Activated CD4-positive, alpha-beta T cell treated with anti-CD3 and anti-CD28 coated beads, Interleukin-2, amount 10 ng/mL, durations not matched to agents 7 days and 5 days (primary cell): ENCODE measurements at places on chromosomes 4 and X. TPM values are rescaled to one million over a fixed set of nuclear protein-coding genes. Genes with fewer than 3 reads are reported as not detected.
A peak's percentile ranks its signal among the peaks of the same experiment; 100 is the strongest.

DNA sequence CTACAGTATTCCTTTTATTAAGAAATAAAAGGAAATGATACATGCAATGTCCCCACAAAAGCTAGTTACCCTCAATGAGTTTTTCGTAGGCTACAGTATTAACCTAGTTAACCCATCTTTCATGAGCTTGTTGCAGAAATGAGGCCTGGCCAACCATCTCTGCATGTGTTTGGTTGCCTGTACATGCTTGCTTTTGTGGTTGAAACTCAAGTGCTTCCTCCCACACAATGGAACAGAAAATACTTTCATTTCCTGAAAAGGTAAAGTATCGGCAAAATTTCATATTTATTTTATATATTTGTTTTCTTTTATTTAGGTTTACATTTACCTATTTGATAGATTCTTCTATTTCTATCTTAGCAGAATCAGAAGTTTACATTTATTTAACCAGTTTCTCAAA is 214.6 kb upstream of the FAM241A start:
- H3K27me3 ChIP-seq: peaks cover 16% of the 10 kb centered on the region
- H3K4me3 ChIP-seq: no peak overlapping the region
- DNase-seq: no peak
- H3K4me1 ChIP-seq: no peaks in the 10 kb centered on the region

DNA sequence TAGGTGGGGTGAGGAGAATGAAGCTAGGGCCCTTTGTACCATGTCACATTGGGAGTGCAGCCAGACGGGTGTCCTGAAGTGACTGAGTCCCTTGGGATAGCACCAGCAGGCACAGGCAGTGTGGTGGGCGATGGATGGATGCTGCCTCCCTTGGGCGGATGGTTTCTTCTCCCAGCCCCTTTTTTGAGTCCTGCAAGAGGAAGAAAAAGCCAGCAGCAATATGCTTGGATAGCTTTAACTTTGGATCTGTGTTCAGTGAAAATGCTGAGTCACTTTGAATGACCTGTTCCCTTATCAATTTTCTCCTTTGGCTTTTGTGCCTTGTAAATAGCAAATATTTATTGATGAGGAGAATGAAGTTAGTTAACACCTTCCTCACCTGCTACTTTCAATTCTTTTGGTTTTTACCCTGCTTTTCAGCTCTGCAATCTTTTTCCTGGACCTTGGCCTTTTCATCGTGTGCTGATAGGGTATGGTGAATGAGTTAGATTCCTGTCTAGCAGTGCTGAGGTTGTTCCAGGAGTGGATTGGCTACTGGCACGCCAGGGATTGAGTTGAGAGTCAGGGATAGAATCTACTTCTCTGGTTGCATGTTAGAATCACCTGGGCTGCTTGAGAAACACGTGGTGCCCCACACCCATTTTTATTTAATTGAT is 10.2 kb downstream of the DCUN1D4 start:
- no peak overlapping the region for H3K27ac ChIP-seq
- H3K27me3 ChIP-seq: no peaks in the 10 kb centered on the region
- H3K4me3 ChIP-seq: no peak overlapping the region
- peaks cover 15% of the 10 kb centered on the region for H3K4me1 ChIP-seq
- peaks cover 11% of the 10 kb centered on the region for H3K36me3 ChIP-seq

GRCh38 chr4:89324671-89325070 is 17.1 kb upstream of the GPRIN3 start:
- peaks cover 9% of the 10 kb centered on the region for H3K4me1 ChIP-seq
- DNase-seq: no peak
- H3K27ac ChIP-seq: peak overlapping the region; percentile 54
- H3K27me3 ChIP-seq: no peaks in the 10 kb centered on the region
- peaks cover 7% of the 10 kb centered on the region for H3K36me3 ChIP-seq
- no peak overlapping the region for H3K4me3 ChIP-seq

DNA sequence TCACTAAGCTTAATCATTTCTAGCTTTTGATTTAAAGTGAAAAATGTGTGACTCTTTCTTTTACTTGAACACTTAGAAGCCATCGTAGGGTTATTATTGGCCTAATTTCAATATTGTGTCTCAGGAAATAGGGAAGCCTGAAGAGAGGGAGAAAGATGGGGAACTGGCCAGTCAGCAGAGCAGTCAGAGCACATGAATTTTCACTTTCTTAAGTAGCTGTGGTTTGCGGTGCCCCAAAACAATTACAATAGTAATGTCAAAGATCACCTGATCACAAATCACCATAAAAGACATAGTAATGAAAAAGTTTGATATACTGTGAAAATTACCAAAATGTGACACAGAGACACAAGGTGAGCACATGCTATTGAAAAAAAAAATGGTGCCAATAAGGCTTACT is 45.5 kb downstream of the CENPC start:
- H3K27me3 ChIP-seq: no peaks in the 10 kb centered on the region
- no peak for DNase-seq
- no peak overlapping the region for H3K4me3 ChIP-seq
- H3K27ac ChIP-seq: no peak overlapping the region
- H3K36me3 ChIP-seq: peaks cover 60% of the 10 kb centered on the region

GRCh38 chrX:130669233-130669632 is 233.8 kb downstream of the ENOX2 start:
- H3K4me1 ChIP-seq: peaks cover 2% of the 10 kb centered on the region
- no peak overlapping the region for H3K4me3 ChIP-seq
- DNase-seq: no peak
- peaks cover 10% of the 10 kb centered on the region for H3K36me3 ChIP-seq
- no peak overlapping the region for H3K27ac ChIP-seq

- no peaks in the 10 kb centered on the region for H3K4me1 ChIP-seq
- H3K4me3 ChIP-seq: no peak overlapping the region
- DNase-seq: no peak
Observed at GRCh38 chr4:80529026-80529425, 193.5 kb downstream of the CFAP299 start.

- H3K4me3 ChIP-seq: no peak overlapping the region
- no peaks in the 10 kb centered on the region for H3K36me3 ChIP-seq
- DNase-seq: no peak
- H3K4me1 ChIP-seq: peaks cover 29% of the 10 kb centered on the region
Observed at GRCh38 chr4:3387943-3388361, 53.8 kb upstream of the HGFAC start.

GRCh38 chr4:111849746-111850284 is 295.4 kb upstream of the FAM241A start:
- no peak overlapping the region for H3K27ac ChIP-seq
- DNase-seq: no peak
- H3K4me3 ChIP-seq: no peak overlapping the region
- no peaks in the 10 kb centered on the region for H3K4me1 ChIP-seq

- H3K4me3 ChIP-seq: peak overlapping the region; percentile 34
Observed at GRCh38 chrX:123728016-123728415, 4.8 kb downstream of the THOC2 start.

GRCh38 chrX:10831716-10832502 is 211.5 kb upstream of the MID1 start:
- no peak overlapping the region for H3K27ac ChIP-seq
- DNase-seq: no peak
- no peaks in the 10 kb centered on the region for H3K27me3 ChIP-seq
- H3K4me1 ChIP-seq: no peaks in the 10 kb centered on the region

DNA sequence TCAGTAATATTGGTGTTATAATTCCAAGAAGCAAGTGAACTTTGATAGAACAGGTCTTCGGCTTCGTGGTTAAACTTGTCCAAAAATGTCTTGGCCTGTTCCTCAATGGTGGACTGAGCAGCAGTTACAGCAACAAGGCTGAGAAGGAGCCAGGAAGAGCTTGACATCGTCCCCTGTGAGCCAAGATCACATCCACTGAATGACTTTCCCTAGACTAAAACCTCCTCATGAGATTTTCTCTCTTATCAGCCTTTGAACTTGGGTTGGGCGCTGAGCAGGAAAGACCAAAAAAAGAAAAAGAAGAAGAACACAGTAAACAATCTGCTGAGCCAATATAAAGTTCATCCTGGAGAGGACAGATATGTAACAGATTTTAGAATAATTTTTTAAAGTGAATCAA is at the start of gene ACE2:
TSS of gene ACE2 (minus strand) at position 216 of the 400 bp plus-strand sequence. CDS start at position 167, 49 bp downstream.
- H3K4me1 ChIP-seq: no peaks in the 10 kb centered on the region
- no peaks in the 10 kb centered on the region for H3K36me3 ChIP-seq
- DNase-seq: no peak
- no peak within 1 kb of the TSS for H3K4me3 ChIP-seq
- no peak within 1 kb of the TSS for H3K27ac ChIP-seq

GRCh38 chr4:83272900-83273299 is 11.7 kb downstream of the COQ2 start:
- no peaks in the 10 kb centered on the region for H3K27me3 ChIP-seq
- H3K27ac ChIP-seq: no peak overlapping the region
- H3K36me3 ChIP-seq: peaks cover 47% of the 10 kb centered on the region
- DNase-seq: no peak
- H3K4me1 ChIP-seq: peaks cover 20% of the 10 kb centered on the region

DNA sequence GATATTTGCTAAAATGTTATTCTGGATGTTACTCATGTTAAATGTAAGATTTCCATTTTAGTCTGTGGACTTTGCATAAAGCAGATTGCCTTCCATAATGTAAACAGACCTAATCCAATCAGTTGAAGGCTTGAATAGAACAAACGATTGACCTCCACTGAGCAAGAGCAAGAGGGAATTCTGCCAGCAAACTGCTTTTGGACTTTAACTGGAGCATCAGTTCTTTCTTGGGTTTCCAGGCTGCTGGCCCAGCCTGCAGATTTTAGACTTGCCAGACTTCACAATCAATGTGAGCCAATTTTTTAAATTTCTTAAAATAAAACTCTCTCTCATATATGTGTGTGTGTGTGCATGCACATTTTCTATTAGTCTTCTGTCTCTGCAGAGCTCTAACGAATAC is 1248.8 kb downstream of the ADGRL3 start:
- no peak for DNase-seq
- H3K27me3 ChIP-seq: no peaks in the 10 kb centered on the region
- H3K4me3 ChIP-seq: no peak overlapping the region
- no peaks in the 10 kb centered on the region for H3K36me3 ChIP-seq
- no peaks in the 10 kb centered on the region for H3K4me1 ChIP-seq
- H3K27ac ChIP-seq: no peak overlapping the region

- H3K27me3 ChIP-seq: peaks cover 21% of the 10 kb centered on the region
- H3K27ac ChIP-seq: no peak overlapping the region
- H3K4me1 ChIP-seq: peaks cover 4% of the 10 kb centered on the region
Observed at GRCh38 chr4:184895012-184895695, 69.4 kb upstream of the ACSL1 start.

GRCh38 chr4:57404483-57404882 is 294.3 kb upstream of the IGFBP7 start:
- H3K4me3 ChIP-seq: no peak overlapping the region
- no peak overlapping the region for H3K27ac ChIP-seq
- no peaks in the 10 kb centered on the region for H3K36me3 ChIP-seq
- H3K27me3 ChIP-seq: no peaks in the 10 kb centered on the region
- DNase-seq: no peak

GRCh38 chr4:36399762-36400353 is 118.4 kb downstream of the DTHD1 start:
- H3K36me3 ChIP-seq: no peaks in the 10 kb centered on the region
- H3K4me3 ChIP-seq: no peak overlapping the region
- peak; percentile 60 for DNase-seq
- H3K4me1 ChIP-seq: peaks cover 6% of the 10 kb centered on the region
- H3K27me3 ChIP-seq: peaks cover 20% of the 10 kb centered on the region

- H3K4me1 ChIP-seq: peaks cover 28% of the 10 kb centered on the region
- no peaks in the 10 kb centered on the region for H3K27me3 ChIP-seq
Observed at GRCh38 chrX:154827194-154828015, 7.1 kb downstream of the SMIM9 start.

DNA sequence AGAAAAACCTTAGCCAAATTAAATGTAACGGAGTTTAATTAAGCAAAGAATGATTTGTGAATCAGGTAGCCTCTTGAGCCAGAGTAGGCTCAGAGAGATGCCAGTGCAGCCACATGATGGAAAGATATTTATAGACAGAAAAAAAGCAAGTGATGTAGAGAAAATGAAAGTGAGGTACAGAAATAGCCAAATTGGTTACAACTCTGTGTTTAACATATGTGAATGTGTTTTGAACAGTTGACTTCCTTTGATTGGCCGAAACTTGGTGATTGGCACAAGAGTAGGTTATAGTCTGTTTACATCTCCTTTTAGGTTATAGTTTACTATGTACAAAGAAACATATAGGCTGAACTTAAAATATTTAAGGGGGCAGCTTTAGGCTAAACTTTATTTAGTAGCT is 459.9 kb upstream of the BOD1L1 start:
- DNase-seq: no peak
- no peaks in the 10 kb centered on the region for H3K4me1 ChIP-seq
- no peak overlapping the region for H3K27ac ChIP-seq
- H3K27me3 ChIP-seq: no peaks in the 10 kb centered on the region

- H3K27ac ChIP-seq: no peak overlapping the region
- H3K36me3 ChIP-seq: no peaks in the 10 kb centered on the region
- H3K4me3 ChIP-seq: no peak overlapping the region
- peaks cover 50% of the 10 kb centered on the region for H3K27me3 ChIP-seq
- H3K4me1 ChIP-seq: no peaks in the 10 kb centered on the region
- DNase-seq: no peak
Observed at GRCh38 chr4:165383591-165384073, 4.8 kb downstream of the CPE start.

GRCh38 chrX:13093529-13094140 is 49.2 kb upstream of the FAM9C start:
- no peak for DNase-seq
- H3K36me3 ChIP-seq: peaks cover 6% of the 10 kb centered on the region
- H3K27ac ChIP-seq: peak overlapping the region; percentile 89

- peaks cover 2% of the 10 kb centered on the region for H3K36me3 ChIP-seq
- no peaks in the 10 kb centered on the region for H3K27me3 ChIP-seq
- no peak overlapping the region for H3K4me3 ChIP-seq
- H3K4me1 ChIP-seq: peaks cover 6% of the 10 kb centered on the region
- DNase-seq: no peak
Observed at GRCh38 chr4:56552273-56552672, 46.7 kb downstream of the ARL9 start.

DNA sequence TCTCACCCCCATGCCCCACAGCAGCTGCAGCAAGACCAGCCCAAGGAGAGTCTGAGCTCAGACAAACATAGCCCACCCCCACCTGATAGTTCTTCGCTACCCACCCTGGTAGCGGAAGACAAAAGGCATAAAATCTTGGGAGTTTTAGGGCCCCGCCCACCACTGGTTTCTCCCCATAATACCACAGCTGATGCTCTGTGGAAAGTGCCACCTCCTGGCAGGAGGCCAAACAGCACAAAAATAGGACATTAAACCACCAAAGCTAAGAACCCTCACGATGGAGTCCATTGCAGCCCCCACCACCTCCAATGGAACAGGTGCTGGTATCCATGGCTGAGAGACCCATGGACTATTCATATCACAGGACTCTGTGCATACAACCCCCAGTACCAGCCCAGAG is 226.7 kb downstream of the SNCA start:
- H3K4me1 ChIP-seq: peaks cover 36% of the 10 kb centered on the region
- no peak overlapping the region for H3K4me3 ChIP-seq
- DNase-seq: no peak
- peaks cover 7% of the 10 kb centered on the region for H3K27me3 ChIP-seq
- H3K27ac ChIP-seq: no peak overlapping the region

GRCh38 chr4:162170509-162170908 is 6.7 kb upstream of the FSTL5 start:
- no peak for DNase-seq
- H3K4me3 ChIP-seq: no peak overlapping the region
- no peaks in the 10 kb centered on the region for H3K4me1 ChIP-seq
- H3K36me3 ChIP-seq: no peaks in the 10 kb centered on the region
- H3K27ac ChIP-seq: no peak overlapping the region

Gene NPY5R
- total RNA-seq: not detected

Gene ZMAT1
- 6.5 TPM for total RNA-seq

Gene DCHS2
- not detected for total RNA-seq

Gene HPSE
- total RNA-seq: 26.1 TPM

Gene PPA2
- total RNA-seq: 40.1 TPM

Gene GSX2
- not detected for total RNA-seq

Gene SSX1
- not detected for total RNA-seq

Gene RENBP
- total RNA-seq: 16.5 TPM

Gene SCML2
- total RNA-seq: 3.5 TPM

Gene BEX4
- total RNA-seq: 11.2 TPM

Gene GRIA3
- not detected for total RNA-seq

Gene HAND2
- not detected for total RNA-seq

Gene RAB40A
- total RNA-seq: 0.10 TPM
